Activated naive CD4-positive, alpha-beta T cell (primary cell): ENCODE measurements at places on chromosomes 5 and 9.

DNA sequence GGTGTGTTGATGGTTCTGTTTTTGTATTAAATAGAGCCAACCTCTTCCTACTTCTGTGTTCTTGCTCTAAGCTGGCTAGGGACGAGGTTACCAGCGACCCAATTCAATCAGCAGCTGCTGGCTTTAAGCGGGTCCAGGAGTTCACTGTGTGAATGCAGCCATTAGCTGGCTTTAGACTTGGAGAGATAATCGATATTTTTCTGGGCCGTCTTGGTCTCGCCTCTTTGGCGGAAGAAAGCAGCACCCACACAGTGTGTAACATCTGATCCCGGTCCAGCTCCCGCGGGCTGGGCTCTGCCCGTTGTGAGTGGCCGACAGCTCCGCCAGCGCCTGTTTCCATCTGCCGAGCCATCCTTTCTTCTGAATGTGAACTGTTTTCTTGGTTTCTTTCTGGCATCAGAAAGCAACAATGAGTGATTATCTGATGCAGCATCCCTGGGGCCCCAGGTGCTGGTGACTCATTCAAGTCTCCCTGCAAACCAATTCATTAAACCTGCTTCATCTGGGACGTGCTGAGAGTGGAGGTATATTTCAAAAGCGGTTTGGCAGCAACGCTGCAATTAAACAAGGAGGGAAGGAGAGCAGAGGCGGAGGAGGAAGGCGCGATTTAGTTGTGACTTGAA lies 90.8 kb upstream of the IRX4 start:
- no peak for DNase-seq

- no peak for DNase-seq
These were observed 289.2 kb upstream of the PTGER4 start for GRCh38 chr5:40390281-40391149.

DNA sequence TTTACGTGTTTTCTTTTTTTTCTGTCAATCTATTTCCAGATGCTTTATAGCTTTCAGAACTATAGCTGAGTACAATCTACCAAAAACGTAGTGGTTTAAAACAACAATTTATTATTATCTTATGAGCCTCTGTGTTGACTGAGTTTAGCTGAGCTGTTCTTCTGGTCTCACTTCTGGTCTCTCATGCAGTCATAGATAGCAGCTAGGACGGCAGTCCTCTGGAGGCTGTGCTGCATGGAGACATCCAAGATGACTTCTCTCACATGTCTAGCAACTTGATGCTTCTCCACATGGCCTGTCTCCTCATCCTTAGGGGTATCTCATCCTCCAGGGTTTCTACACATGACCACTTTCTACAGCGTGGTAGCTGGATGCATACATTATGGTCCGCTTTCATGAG lies 22.0 kb upstream of the RAD23B start:
- no peak for DNase-seq

DNA sequence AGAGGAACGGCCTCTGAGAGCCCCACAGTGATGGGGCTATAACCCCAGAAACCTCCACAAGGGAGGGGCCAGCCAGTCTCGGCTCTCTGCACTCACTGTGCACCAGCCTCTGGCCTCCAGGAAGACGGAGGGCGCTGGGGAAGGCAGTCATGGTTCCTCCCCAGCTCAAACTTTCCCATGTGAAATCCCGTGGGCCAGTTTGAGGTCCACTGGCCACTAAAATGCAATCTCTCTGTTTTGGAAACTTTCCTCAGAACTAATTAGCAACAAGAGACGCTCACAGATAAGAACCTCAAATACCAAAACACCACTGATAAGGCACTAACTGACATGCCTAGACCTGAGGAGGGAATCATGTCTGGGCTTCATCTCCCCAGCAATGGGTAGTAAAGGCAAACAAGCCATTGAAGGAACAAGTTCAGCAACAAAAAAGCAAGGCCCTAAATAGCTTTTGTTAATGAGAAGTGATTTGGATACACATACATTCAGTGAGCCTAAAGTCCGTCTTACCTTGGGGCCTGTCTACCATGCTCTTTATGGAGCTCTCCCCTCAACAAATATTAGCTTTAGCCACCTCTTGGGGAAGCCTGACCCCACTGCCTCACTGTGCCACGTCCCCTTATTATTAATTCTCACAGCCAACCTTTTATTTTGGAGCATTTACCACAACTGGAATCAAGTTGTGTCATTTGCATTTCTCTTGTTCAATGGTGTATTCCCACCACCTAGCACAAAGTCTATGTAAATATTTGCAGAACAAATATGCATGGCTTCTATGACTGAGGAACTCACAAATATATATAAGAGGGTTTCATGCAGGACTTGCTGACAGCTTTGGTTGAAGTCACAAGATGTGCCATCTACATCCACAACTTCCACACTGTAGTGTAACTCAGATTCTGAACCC lies 56.1 kb upstream of the GLRX start:
- DNase-seq = no peak

- DNase-seq = no peak
These were observed 134.2 kb upstream of the RASGRF2 start for GRCh38 chr5:80825786-80826460.

- DNase-seq = no peak
These were observed 29.8 kb upstream of the SLC6A3 start for GRCh38 chr5:1474866-1475543.

GRCh38 chr9:18834740-18835361 lies 198.2 kb downstream of the SAXO1 start:
- DNase-seq = no peak

DNA sequence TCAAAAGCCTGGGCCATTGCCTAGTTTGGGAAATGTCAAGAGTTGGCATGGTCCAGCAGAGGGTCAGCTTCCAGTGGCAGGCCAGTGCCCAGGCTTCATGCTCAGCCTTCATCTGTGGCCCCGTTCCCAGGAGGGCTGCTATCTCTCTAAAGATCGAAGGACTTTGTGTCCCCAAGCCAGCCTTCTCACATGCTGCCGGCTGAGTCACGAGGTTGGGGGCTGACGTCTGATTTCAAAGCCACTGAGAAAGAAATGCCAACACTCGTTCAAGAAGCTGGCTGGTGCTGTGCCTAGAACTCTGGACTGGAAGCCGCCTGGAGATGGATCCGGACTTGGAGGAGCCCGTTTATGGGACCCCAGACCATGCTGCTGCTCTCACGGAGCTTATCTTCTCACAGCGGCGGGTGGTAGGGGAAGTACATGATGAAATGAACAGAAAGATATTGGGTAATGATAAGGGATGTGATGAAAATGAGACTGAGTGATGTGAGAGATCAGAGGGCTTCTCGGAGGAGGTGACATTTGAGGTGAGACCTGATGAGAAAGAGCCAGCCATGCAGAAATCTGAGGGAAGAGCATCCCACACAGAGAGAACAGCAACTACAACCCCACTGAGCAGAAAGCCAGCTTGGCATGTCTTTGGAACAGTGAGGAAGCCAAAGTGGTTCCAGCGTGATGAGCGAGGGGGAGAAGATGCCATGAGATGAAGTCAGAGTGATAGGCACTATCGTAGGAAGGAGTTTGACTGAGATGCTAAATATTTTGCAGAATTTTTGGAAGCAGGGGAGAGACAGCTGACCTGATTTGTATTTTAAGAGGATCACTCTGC lies 54.9 kb upstream of the BOD1 start:
- no peak for DNase-seq

- DNase-seq = no peak
These were observed 21.7 kb upstream of the C5orf47 start for GRCh38 chr5:173967241-173967640.

- no peak for DNase-seq
These were observed 664.3 kb upstream of the EDIL3 start for GRCh38 chr5:85049020-85049419.

DNA sequence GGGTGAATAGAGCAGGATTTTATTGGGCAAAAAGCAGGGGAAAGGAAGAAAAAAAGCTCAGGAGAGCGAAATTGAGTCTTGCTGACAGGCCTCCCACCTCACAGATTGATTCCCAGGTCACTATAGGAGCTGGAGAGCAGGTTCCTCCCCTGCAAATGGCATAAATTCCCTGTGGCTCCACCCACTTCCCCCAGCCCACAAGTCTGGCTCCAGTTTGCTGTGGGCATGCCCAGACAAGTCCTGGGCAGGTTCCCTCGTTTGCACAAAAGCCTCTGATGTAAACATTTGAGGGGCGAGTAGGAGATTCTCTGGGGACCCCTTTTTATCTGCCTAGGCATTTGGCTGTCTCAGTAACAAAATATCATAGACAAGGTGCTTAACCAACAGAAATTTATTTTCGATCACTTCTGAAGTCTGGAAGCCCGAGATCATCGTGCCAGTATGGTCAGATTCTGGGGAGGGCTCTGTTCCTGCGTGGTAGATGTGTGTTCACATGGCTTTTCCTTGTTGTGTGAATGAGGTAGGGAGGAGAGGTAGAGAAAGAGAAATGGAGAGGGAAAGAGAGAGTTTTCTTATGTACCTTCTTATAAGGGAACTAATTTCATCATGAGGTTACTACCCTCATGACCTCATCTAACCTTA lies 614.5 kb downstream of the MAT2B start:
- no peak for DNase-seq

DNA sequence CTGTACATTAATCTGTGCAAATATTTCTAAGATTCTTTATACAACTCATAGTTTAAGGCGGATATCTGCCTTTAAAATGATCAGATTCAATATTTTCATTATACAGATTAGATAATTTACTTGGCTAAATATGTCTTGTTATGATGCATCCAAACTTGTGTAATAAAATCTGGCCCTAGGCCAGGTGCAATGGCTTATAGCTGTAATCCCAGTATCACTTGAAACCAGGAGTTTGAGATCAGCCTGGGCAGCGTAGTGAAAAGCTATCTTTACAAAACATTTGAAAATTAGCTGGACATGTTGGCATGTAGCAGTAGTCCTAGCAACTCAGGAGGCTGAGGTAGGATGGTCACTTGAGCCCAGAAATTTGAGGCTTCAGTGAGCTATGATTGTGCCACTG lies 2002.2 kb upstream of the ACO1 start:
- DNase-seq = no peak

- DNase-seq = no peak
These were observed 325.2 kb downstream of the NR2F1-AS1 start for GRCh38 chr5:93255796-93256195.

DNA sequence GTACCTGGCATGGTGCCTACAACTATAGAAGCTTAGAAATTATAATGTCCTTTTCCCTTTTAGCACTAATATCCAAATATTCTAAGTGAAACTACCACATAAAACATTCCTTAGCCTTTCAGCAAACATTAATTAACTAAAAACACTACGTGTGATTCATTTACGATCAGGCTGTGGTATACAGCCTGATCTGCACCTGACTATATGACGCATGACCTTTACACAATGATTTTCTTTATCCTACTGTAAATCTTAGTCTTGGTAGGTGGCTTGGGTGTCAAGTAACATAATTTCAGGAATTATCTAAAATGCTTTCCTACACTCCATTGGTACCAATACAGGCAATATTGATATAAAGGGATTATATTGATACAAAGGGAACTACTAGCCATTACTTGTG lies 686.7 kb downstream of the DTWD2 start:
- DNase-seq = no peak

GRCh38 chr9:76868897-76869296 lies 37.0 kb downstream of the PRUNE2 start:
- DNase-seq = no peak
